ENCODE measurements at places on chromosomes 5 and 9.

DNA sequence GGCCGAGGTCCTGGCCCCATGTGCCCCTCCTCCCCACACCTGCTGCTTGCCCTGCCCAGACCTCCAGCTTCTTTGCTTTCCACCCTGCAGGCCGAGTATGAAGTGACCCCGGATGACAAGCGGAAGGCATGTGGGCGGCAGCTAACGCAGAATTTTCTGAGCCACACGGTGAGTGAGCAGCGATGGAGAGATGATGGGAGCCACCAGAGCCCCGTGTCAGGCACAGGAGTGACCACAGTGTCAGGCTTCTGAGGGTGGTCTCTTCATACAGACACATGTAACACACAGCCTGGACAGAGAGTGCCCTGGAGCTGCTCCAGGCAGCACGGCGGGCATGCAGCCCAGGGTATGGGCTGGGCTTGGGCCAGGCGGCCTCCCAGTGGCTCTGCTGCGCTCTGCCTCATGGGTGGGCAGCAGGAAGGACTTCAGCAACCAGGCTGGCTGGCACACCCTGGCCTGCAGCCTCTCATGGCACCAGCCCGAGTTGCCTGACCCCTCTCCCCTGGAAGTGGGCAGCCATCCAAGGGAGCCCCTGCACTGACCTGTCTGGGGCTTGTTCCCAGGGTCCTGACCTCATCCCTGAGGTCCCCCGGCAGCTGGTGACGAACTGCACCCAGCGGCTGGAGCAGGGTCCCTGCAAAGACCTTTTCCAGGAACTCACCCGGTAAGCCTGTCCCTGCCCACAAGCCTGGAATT is 5.8 kb downstream of the GRK6 start:
- DNase-seq, result no peak

DNA sequence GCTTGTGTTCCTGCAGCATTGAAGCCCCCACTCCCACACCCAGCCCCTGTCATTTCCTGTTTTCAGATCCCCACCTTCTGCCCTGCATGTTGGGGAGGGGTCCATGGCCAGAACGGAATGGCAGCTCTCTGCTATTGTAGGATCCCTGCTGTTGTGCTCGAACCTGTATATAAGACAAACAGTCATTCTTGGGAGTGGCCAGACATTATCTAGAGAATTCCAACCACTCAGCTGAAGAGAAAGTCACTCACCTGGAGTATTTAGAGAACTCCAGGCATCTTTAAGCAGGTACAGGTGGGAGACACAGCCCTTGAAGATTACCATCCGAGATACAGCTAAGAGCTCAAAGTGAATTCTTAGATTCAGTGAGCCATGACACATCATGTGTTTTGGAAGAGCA is 96.1 kb downstream of the C9orf152 start:
- DNase-seq, result no peak

GRCh38 chr5:123007754-123008153 is 28.8 kb downstream of the PPIC start:
- no peak for DNase-seq

GRCh38 chr5:34622098-34622400 is 34.1 kb upstream of the RAI14 start:
- DNase-seq, result no peak

DNA sequence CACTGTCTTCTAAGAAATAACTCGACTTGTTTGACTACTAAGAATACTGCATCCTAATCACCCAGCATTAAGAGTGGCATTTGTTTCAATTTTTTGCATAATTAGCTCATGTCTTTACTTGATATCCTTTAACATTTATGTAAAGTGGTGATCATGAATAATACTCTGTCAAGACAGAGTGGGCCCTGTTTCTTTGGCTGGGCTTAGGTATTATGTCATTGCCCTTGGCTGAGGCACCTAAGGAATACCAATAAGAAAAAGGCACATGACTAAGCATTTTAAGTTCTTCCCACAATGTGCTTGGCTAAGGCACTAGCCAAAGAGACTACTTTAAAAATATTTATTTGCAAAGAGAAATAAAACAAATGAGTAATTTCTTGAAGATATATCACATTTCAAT is 308.1 kb downstream of the CTNND2 start:
- DNase-seq, result no peak

DNA sequence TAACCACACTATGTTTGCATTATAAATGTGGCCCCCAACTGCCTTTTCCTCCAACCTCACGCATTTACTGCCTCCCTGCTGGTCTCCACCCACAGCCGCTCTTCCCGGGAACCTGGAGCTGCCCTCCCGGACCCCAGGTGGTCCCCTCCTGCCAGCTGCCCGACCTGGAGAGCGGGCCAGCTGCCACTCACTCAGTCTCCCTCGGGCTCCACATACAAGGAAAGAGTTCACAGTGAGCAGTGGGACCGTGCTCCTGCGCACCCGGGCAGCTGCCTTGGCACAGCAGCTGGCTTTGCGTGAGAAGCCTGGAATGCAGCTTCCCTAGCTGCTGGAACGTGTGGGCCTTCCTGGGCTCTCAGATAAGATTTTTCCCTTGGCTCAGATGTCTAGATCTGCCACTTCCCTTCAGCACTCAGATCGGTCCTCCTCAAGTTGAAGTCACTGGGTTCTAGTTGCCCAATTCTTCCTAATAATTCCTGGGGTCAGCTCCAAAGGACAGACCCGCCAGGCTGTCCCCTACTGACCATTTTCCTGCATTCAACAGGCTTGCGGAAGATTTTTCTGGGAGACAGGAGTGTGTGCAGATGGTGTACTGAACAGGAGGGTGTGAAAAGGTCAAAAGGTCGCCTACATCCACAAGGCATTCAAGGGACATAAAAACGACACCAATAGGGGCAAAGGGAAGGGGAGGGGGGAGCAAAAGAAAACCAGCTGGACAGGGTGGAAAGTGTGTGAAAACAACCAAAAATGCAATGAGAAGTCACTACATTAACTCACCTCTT is 69.1 kb downstream of the MYO10 start:
- no peak for DNase-seq

DNA sequence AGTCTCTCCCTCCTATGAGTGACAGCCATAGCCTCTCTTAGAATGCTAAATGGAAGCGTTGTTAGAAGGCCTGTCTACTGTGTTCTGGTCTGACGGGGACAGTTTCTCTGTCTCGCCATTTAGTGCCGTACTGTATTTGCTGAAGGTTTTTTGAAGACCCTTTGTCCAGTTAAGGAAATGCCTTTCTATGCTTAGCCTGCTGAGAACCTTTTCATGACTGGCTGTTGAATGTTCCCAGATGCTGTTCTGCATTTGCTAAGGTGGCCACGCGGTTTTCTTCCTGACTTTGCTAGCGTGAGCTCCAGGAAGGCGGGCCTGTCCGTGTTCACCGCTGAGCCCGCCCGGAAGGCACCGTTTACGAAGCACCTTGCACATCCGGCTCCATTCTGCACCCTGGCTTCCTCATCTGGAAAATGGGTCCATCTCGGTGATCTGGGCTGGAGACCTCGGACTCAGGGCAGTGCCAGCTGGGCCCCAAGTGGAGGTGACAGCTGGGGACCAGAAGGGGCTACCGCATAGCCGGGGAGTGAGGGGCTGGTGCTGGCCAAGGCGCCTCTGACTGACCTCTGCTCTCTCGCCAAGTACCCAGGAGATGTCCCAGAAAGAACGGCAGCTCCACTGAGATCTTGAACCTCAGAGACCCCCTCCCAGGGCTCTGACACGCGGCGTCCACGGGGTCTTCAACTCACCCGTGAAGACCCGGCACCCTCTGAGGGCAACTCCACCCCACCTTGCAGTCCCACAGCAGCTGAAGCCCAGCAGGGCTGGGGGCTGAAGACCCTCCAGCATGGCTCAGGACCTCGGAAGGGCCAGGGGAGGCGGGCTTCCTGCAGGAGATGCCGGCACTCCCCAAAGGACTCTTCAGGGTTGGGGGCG is 52.5 kb upstream of the NKD2 start:
- DNase-seq, result no peak
